ENCODE measurements at places on chromosomes 3 and 15.

DNA sequence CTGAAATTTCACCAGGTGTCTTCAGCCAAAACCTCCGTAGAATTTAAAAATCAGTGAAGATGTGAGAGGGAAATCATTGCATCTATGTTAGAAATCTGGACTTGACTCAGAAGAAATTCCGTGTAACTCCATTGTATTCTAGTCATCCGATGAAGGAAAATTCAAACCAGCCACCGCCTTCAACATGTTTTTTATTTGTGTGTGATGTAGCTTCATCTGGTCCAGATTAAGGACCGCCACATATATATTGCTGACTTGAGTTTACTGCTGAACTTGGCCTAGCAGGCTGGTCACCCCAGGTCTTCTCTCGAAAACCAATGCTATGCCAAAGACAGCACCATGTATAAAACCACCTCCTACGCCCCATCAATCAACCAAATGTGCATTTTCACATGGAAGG is 120.9 kb downstream of the FOXP1 start:
- H3K27ac ChIP-seq = no peak overlapping the region
- H3K36me3 ChIP-seq = peaks cover 6% of the 10 kb centered on the region
- H3K27me3 ChIP-seq = no peaks in the 10 kb centered on the region

- DNase-seq = no peak
- peaks cover 52% of the 10 kb centered on the region for H3K4me1 ChIP-seq
- peaks cover 5% of the 10 kb centered on the region for H3K36me3 ChIP-seq
- H3K27ac ChIP-seq = no peak overlapping the region
- H3K27me3 ChIP-seq = no peaks in the 10 kb centered on the region
Observed at GRCh38 chr3:171388527-171388926, 71.7 kb downstream of the TNIK start.

- no peak overlapping the region for H3K4me3 ChIP-seq
- H3K36me3 ChIP-seq = peaks cover 2% of the 10 kb centered on the region
- peak overlapping the region; percentile 29 for H3K27ac ChIP-seq
- H3K4me1 ChIP-seq = peaks cover 49% of the 10 kb centered on the region
- no peaks in the 10 kb centered on the region for H3K27me3 ChIP-seq
- no peak for DNase-seq
Observed at GRCh38 chr3:130907500-130907899, 13.6 kb downstream of the ATP2C1 start.

GRCh38 chr3:4495294-4496086 is 2.3 kb downstream of the ITPR1 start:
- no peak for DNase-seq
- peaks cover 47% of the 10 kb centered on the region for H3K4me1 ChIP-seq

All from central memory CD8-positive, alpha-beta T cell (primary cell).